ENCODE measurements at places on chromosomes 6 and 20. TPM values are rescaled to one million over a fixed set of nuclear protein-coding genes. Genes with fewer than 3 reads are reported as not detected.

LAMA5 gene
- 115 TPM for total RNA-seq

GRCh38 chr6:161434921-161435747 lies 161.3 kb upstream of the AGPAT4 start:
- no peak for DNase-seq

- DNase-seq = no peak
Measured at GRCh38 chr6:157240960-157241311, 82.4 kb downstream of the TMEM242 start.

GJA10 gene
- not detected for total RNA-seq

GRCh38 chr20:25696371-25697131 lies at the start of gene ZNF337:
Gene ZNF337 (minus strand): TSS chr20:25696853. CDS start chr20:25686417, 10,436 bp downstream.
- peak; percentile 86 for DNase-seq

DNA sequence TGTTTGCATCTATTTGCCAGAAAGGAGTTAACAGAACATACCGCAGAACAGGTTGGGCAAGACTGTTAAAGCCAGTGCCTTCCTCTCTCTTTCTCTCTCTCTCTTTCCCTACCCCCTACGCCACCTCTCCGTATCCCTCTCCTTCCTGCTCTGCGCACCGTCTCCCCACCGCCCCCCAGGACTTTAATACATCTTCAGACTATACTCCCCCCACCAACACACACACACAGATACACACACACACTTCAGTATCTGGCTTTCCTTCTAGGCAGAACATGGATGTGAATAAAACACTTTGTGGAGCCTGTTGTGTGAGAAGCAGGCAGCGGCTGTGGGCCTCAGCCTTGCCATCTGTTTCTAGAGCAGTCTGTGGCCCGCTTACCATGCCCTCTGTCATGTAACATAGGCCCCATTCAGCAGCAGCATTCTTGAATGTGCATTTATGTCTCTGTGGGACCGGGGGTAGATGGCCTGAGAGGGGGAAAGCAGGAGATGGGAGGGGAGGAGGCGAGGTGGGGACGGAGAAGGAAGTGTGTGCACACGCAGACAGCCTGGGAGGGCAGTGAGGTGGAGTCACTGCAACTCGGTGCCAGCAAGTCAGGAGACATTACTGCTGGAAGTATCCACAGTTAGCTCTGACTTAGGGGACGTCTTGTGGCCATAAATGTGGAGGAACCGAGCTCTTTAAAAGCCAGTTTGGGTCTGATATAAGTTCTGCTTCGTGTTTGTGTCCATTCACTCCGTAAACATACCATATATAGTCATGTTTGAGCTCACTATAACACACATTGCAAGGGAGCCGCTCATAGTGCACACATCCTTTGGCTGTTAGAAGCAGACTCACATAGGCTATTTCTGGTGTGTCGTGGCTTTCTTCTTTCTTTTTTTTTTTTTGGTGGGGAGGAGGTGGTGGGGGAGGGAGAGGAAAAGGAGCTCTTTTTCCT lies 38.4 kb downstream of the RREB1 start:
- DNase-seq = no peak

DNA sequence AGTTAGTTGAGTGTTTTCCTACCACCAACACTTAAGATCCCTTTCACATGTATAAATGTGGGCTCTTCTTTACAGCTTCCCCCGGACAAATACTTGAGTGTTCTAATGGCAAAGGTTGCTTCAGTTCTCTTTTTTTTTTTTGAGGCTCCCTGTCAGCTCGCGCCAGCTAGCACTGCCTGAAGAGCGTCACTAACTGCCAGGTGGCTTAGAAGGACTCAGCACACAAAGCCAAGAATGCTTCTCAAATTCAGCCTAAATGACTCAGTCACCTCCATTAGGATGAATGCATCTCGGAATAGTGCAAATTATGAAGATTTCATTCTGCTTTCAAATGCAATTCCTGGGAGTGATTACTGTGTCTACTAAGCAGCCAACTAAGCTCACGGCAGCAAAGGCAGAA lies 150.7 kb upstream of the BTBD3 start:
- DNase-seq = no peak

FOXQ1 gene
- not detected for total RNA-seq

DNA sequence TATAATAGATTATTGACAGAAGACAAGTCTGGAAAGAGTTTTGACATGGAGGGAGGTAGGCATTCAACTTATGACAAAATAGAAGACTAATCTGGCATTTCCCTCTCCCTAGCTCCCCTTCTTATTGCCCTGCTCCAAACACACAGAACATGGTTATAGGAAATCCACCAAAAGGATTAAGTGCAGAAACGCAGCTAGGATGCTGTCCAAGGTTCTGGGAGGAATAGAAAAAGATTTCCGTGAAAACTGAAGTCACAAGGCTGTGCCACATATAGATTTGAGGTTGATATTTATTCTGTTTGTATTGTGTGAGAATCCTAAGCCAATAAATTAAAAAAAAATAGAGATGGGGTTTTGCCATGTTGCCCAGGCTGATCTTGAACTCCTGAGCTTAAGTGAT lies 107.9 kb upstream of the MAP3K7 start:
- DNase-seq = no peak

DNA sequence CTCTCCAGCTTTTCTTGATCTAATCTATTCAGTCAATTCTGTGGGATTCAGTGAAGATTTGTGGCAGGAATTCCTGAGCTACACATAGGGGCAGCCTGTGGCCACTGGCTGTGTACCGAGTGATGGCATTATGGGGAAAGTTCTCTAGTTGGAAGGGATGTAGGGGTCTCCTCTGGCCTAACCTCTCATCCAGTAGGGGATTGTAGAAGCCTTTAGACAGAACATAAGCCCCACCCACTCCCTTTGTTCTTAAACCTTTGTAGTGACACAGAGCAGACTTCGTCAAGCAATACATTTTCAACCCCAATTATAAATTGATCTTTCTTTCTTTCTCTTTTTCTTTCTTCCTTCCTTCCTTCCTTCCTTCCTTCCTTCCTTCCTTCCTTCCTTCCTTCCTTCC lies 188.9 kb downstream of the QKI start:
- DNase-seq = no peak

- no peak for DNase-seq
Measured at GRCh38 chr20:24490598-24490997, 21.2 kb downstream of the SYNDIG1 start.

PROKR2 gene
- total RNA-seq = not detected

DNA sequence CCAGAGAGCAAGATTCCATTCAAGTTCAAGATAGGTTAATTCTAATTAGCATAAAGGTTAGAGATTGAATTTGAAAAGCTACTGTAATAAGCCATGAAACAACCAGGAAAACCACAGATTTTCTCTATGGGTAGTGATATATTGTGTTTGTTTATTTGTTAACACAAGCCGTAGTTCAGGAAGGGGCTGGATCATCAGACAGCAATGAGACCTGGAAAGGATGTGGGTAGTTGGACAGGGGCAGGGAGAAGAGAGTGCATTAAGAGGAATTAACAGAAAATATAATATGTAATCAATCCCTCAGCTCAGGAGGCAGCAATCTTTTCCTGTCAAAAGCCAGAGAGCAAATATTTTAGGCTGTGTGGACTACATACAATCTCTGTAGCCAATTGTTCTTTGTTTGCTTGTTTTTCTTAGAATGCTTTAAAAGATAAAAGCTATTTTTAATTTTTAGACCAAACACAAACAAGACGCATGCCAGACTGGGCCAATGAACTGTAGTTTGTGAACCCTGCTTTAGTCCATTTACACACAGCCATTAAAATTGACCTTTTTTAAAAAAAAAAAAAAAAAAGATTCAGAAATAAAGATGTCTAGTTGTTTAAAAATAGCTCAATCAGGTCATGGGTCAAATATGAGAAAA lies 398.7 kb upstream of the MARCKS start:
- DNase-seq = no peak

SLX4IP gene
- total RNA-seq = 3.4 TPM

IL17A gene
- not detected for total RNA-seq

SIRPB1 gene
- 5.1 TPM for total RNA-seq

DNA sequence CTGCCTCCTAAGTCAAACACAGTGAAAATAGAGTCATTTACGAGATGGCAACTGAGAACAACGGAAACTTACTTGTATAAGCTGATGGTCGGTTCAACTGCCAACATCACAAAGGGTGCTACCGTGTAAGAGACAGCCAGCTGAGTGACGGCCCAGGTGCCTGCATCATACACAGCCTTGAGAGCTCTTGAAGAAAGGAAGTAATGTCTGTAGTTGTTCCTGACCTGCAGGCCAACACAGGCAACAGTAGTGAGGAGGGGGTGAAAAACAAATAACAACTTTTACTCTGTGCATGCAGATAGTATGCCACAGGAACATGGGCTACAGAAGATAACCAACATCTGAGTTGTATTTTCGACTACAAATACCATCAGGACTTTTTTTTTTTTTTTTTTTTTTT lies 102.7 kb downstream of the MBOAT1 start:
- DNase-seq = no peak

DNA sequence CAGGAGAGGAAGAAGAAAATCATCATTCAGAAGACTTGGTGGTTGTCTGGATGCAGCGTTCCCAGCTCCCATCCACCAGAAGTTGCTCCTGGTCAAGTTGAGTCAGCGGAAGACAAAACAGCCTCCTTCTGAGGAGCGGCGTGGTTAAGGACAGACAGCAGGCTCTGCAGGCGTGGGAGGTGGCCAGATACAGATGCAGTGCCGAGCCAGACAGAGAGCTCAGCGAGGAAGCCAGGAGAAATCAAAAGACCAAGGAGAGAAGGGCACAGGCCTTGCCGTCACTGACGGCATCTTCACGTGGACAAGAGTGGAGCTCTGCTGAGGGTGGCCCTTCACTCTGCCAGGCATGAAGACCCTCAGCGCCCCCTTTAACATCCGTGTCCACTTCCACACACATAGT lies 158.5 kb downstream of the THBS2 start:
- DNase-seq = no peak

LY6G6D gene
- not detected for total RNA-seq

SUMO4 gene
- total RNA-seq = 1.9 TPM

GRCh38 chr6:137875606-137876005 lies 8.5 kb downstream of the TNFAIP3 start:
- DNase-seq = no peak

DNA sequence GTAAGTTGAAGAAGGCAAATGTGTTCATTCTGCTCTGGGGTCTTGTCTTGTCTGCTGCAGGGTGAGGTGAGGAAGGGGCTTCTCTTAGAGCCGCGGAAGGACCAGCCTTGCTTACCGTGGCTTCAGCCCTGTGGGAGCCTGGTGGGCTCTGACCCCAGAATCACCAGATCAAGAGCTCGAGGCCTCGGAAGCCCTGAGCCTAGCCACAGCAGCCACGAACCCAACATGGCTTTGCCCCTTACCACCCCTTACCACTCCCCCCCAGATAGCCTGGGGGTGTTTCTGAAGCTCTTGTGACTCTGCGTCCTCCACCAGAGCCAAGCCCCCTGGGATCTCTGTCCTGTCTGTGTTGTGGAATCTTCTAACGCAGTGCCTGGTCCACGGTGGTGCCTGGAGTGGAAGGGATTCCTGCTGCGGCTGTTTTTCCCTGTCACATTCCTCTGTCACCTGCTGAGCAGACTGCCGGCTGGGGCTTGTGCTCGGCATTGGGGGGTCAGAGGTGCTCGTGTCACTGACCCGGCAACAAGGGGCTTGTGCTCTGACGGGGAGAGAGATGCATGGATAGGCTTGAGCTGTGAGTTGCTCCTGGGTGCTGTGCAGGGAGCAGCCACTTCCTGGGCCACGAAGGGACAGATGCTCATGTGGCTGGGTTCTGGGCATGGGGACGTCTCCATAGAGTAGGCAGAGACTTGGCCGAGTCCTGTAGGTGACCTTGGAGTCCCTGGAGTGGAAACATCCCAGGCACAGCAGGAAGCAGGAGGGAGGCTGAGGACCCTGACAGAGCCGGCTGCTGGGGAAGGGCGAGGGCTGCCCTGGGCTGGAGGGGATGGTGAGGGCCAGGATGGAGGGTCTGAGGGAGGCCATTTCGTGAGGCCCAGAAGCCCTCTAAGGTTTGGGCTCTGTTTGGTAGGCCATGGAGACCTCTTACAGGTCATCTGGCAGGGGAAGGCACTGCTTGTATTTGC lies 316.0 kb downstream of the QKI start:
- DNase-seq = no peak

DNA sequence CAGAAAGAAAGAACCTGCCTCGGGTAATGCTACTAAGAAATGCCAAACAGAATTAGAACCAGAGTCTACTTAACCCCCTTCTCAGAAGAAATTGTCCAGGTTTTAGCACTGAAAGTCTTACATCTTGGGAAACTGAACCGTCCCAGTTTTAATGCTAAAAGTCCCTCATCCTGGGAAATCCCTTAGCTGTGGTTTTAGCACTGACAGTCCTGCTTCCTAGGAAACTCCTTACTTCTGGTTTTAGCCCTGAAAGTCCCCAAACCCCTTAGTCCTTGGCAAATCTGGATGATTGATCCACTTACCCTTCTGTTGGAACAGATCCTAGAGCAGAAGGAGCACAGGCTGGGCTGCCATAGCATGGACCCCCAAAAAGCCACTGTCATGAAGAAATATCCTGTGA lies 4.8 kb upstream of the TMEM14A start:
- no peak for DNase-seq

DNA sequence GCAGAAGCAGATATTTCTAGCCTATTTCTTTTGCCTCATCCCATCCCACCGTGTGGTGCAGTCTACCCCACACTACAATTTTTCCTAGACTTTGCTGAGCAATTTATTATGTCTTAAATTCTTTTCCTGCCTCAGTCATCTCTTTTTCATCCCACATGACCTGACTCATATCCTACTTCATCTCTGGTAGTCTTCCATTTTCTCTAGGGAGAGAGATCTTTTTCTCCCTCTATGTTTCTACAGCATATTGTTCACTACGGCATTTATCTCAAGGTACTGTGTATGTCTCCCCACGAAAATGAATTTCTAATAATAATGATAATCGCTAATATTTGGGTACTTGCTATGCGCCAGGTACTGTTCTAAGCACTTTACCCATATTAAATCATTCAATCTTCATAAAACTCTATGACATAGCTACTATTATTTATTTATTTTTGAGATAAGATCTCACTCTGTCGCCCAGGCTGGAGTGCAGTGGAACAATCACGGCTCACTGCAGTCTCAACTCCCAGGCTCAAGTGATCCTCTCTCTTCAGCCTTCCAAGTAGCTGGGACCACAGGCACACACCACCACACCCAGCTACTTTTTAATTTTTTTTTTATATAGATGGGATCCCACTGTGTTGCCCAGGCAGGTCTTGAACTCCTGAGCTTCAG lies 15.6 kb downstream of the PDSS2 start:
- DNase-seq = no peak

DNA sequence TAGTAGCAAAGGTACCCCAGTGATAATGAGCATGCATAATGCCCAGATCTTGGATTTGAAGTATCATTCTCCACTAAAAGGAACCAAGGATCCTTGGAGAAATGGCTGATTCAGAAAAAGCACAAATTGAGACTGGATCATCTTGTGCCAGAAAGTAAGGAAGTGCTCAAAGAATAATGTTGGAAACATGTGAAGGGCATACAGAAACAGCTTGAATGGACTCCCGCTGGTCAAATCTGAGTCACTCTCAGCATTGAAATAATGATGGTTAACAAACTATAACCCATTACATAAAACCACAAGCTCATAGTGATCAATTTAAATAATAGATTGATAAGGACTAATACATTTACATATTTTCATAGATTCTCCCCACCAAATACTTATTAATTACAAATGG lies 3.6 kb upstream of the OSTM1 start:
- DNase-seq = no peak

IRF4 gene
- 4.1 TPM for total RNA-seq

GRCh38 chr6:136737871-136738691 lies 54.2 kb downstream of the MAP3K5 start:
- DNase-seq = no peak

Measured in omental fat pad (tissue), 4 donors.